IPS DF 6.9 (cell line): ENCODE measurements at places on chromosomes 3 and 15.

DNA sequence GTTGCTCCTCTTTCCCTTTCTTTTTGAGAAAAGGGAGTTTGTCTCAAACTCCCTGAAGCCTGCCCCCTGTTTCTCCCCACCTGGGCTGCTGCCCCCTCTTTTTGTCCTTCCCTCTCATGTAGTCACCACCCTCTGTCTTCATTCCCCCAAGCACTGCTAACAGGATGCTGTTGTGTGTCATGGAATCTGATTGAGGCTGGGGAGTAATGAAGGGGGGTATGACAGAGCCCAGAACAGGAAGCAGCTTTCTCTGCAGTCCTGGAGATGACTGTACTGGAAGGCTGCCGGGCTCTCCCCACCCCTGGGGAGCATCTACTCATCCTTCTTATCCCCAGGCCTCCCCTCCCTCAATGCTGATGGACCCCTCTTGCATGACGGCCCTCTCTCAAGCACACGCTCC is 181.6 kb downstream of the ABHD5 start:
- no peak for DNase-seq
- no peak overlapping the region for H3K27ac ChIP-seq
- H3K27me3 ChIP-seq = no peaks in the 10 kb centered on the region
- no peak overlapping the region for H3K4me3 ChIP-seq
- H3K36me3 ChIP-seq = no peaks in the 10 kb centered on the region
- peaks cover 3% of the 10 kb centered on the region; the same call in 1 of the 2 replicates for H3K4me1 ChIP-seq

DNA sequence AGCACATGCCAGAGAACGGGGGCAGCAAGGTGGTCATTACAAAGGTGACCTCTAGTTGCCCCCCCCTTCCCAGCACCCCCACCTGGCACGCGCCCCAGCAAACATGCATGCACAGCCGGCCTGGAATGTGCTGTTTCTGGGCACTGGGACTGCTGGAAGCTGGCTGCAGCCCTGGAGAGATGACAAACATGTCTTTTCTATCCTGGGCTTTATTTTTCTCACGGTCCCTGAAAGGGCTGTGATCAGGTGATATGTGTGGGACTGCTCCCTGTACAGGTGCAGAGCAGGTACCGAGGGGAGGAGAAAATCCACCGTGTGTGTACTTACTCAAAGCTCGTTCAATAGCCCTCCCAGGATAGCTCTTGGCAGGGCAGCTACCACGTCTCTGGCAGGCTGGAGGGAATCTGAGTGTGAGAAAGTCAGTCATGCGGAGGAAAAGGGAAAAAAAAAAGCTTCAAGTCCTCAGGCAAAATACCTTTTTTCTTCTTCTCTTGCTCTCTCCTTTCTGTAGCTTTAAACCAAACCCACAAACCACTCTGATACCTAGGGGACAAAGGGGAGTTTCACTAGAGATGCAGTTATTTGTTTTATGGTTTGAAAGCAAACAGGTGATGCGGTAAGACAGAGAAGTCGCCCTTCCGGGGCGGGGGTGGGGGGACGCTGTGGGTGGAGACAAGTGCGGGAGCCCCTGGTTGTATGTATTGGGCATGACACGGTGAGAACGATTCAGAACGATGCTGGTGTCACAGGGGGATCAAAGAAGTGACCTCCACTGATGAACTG is 5.0 kb upstream of the HES1 start:
- no peaks in the 10 kb centered on the region for H3K27me3 ChIP-seq
- H3K36me3 ChIP-seq = no peaks in the 10 kb centered on the region
- H3K4me1 ChIP-seq = peaks cover 21% of the 10 kb centered on the region

DNA sequence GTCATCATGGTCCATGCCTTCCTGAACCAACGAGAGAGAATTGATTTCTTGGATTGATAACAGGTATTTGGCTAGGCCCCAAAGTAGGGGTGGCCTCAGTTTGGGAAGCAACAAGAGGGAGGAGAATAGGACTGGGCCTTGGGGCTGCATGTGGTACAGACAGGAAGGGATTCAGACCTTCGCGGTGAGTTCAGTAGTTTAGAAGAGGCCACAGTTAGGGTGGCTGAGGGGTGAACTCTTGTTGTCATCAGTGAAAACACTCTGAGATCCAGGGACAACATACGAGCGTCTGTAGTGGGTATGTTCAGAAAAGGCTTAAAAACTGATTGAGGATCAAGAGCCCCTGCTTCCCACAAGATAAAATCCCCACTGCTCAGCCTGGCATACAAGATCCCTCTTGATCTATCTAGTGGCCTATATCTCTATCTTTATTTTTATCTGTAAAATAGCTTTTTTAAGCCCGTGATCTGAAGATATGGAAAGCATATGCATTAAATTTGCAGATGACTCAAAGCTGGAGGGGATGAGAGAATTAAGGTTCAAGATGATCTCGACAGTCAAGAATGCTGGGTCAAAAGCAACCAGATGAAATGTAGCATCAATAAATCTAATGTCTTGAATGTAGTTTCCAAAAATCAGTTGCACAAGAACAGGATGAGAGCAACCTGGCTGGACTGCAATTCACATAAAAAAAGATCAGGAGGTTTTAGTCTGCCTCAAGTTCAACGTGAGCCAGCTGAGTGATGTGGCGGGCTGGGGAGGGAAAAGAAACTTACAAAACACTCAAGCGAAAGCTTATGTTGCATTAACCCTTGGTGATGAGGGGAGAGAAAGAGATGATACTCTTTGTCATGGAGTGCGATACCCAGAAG is 221.1 kb upstream of the TLE3 start:
- no peaks in the 10 kb centered on the region for H3K4me1 ChIP-seq
- no peaks in the 10 kb centered on the region for H3K36me3 ChIP-seq
- no peak overlapping the region for H3K4me3 ChIP-seq
- H3K27ac ChIP-seq = no peak overlapping the region

DNA sequence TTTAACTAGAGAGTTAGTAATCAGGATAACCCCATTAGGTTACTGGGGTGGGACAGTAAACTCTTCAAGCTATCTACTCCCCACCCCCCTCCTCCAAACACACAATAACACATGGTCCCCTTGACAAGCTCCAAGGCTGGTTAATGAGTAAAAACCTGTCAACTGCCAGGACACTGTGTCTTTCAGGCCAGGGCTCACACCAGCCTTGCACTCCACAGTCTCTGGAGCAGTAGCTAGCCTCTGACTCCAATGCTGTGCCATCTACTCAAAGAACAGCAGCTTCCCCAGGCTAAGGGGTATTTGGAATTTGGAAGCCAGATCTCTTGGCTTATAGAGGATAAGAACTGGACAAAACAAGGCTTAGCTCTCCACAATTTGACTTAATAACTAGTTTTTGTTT is 115.8 kb downstream of the LRIG1 start:
- no peaks in the 10 kb centered on the region for H3K4me1 ChIP-seq
- H3K4me3 ChIP-seq = no peak overlapping the region
- no peak for DNase-seq
- no peak overlapping the region for H3K27ac ChIP-seq

GRCh38 chr15:80211976-80212375 is 40.0 kb downstream of the CTXND1 start:
- H3K4me1 ChIP-seq = no peaks in the 10 kb centered on the region; the same call in 1 of the 2 replicates
- no peaks in the 10 kb centered on the region for H3K27me3 ChIP-seq
- H3K36me3 ChIP-seq = no peaks in the 10 kb centered on the region
- no peak for DNase-seq

DNA sequence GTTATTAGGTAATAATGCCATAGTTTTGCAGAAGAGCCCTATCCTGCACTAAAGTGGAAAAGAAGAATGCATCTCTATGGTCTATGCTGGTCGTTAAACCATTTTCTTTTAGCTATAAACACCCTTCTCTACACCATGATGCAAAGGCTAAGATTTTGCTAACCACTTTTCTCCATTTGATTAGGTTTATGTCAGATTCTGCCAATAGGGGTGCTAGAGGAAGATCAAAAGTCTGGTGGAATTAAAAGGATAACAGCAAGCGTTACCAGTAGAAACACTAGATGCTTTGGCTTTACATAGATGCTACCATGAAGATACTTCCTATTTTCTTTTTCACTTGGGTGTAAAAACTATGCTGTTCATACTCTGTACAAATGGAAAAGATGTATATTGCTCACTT is 669.8 kb upstream of the ARPP21 start:
- no peak overlapping the region for H3K27ac ChIP-seq
- DNase-seq = no peak
- H3K36me3 ChIP-seq = no peaks in the 10 kb centered on the region
- no peaks in the 10 kb centered on the region for H3K27me3 ChIP-seq
- H3K4me3 ChIP-seq = no peak overlapping the region

- H3K4me3 ChIP-seq = no peak overlapping the region
- H3K27me3 ChIP-seq = no peaks in the 10 kb centered on the region
- H3K36me3 ChIP-seq = no peaks in the 10 kb centered on the region
- no peaks in the 10 kb centered on the region for H3K4me1 ChIP-seq
Observed at GRCh38 chr3:9028134-9028533, 64.9 kb upstream of the RAD18 start.

GRCh38 chr3:140166861-140167599 is 232.0 kb downstream of the CLSTN2 start:
- DNase-seq = no peak
- H3K4me3 ChIP-seq = no peak overlapping the region
- H3K4me1 ChIP-seq = no peaks in the 10 kb centered on the region
- no peak overlapping the region for H3K27ac ChIP-seq

DNA sequence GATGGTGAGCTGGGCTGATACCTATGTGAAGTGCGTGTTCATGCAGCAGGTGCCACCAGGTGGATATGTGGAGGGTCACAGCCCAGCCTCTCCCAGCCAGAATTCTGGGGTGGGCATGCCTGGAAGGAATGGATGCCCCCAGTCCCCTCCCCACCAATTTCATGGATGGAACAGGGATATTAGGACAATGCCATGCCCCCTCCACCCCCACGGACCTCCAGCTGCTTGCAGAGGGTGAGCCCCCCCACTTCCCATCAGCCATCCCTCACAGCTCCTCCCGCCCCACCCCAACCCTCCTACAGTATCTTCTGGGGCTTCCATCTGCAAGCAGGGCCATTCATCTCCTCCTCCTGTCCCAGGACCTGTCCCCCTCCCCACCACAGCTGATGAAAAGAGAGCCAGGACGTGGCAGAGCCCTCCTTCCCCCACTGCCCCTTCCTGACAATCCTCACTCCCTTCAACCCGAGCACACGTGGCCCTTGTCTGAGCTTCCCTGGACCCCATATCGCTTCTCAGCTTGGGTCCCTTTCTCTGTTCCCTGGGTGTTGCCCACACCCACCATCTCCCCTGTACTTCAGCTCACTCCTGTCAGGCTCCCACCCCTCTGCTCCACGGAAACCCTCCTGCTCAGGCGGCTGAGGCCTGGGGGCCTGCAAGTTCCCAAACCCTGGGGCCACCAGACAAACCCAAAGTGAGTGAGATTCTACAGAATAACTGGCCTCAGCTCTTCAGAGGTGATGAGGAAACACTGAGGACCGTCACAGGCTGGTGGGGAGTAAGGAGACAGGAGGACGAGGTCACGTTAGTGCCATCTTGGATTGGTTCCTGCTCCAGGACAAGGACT is 2.8 kb upstream of the SEMA3G start:
- DNase-seq = no peak
- no peaks in the 10 kb centered on the region for H3K36me3 ChIP-seq
- no peak overlapping the region for H3K27ac ChIP-seq
- peaks cover 10% of the 10 kb centered on the region for H3K4me1 ChIP-seq
- no peaks in the 10 kb centered on the region for H3K27me3 ChIP-seq

GRCh38 chr3:174089592-174089991 is 692.0 kb downstream of the NLGN1 start:
- H3K36me3 ChIP-seq = no peaks in the 10 kb centered on the region
- H3K27ac ChIP-seq = no peak overlapping the region
- H3K4me1 ChIP-seq = no peaks in the 10 kb centered on the region
- no peaks in the 10 kb centered on the region for H3K27me3 ChIP-seq

- DNase-seq = no peak
- no peaks in the 10 kb centered on the region for H3K36me3 ChIP-seq
- no peak overlapping the region for H3K27ac ChIP-seq
- no peak overlapping the region for H3K4me3 ChIP-seq
Observed at GRCh38 chr15:50531163-50531562, 15.3 kb downstream of the USP50 start.

GRCh38 chr3:98807561-98807960 is 44.4 kb downstream of the ST3GAL6 start:
- DNase-seq = no peak
- H3K4me3 ChIP-seq = no peak overlapping the region

DNA sequence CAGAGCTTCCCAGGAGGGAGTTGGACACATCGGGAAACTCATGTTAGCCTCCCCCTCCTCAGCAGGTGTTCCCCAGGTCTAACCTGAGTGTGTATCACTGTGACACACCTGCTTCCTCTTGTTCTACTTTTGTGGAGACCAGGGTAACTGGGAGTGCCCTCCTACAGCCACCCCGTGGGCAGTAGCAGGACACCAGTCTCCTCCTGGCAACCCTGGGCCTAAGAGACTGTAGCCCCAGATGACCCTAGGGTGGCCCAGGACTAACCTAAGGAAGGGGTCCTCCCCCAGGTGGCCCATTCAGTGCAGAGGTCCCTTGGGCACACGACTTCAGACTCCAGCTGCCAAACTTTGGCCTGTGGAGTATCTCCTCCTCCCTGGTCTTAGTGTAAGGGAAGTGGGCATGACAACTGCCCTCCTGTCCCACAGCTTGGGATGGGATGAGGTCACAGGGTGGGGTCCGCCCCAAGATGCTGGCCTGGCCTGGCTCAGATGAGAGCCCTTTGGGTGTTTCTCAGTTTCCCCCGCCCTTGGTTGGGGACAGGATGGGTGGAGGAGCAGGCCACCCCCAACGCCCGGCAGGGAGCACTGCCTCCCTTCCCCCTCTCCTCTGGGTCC is 4.8 kb downstream of the CSK start:
- no peak overlapping the region for H3K4me3 ChIP-seq
- H3K27me3 ChIP-seq = no peaks in the 10 kb centered on the region
- H3K36me3 ChIP-seq = no peaks in the 10 kb centered on the region
- DNase-seq = no peak
- peaks cover 9% of the 10 kb centered on the region; the same call in 1 of the 2 replicates for H3K4me1 ChIP-seq

DNA sequence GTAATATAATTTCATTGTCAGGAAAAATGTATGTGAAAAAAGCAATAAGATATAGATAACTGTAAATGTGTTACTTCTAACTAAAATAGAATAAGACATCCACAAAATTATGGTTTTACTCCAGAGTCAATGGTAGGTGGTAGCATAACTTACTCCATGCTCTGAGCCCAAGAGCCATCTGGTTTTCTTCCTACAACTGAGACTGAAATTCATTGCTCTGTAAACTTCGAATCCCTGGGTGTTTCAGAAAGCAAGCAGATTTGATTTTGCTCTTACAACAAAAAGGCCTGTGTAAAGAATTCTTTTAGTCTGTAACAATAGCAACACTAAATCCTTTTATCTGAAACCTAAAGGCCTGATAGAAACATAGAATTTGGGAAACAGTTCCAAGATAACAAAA is 805.9 kb downstream of the AGBL1 start:
- no peaks in the 10 kb centered on the region for H3K36me3 ChIP-seq
- H3K4me3 ChIP-seq = no peak overlapping the region
- H3K27ac ChIP-seq = no peak overlapping the region
- no peaks in the 10 kb centered on the region for H3K27me3 ChIP-seq
